ENCODE measurements at places on chromosomes 3 and 15.

DNA sequence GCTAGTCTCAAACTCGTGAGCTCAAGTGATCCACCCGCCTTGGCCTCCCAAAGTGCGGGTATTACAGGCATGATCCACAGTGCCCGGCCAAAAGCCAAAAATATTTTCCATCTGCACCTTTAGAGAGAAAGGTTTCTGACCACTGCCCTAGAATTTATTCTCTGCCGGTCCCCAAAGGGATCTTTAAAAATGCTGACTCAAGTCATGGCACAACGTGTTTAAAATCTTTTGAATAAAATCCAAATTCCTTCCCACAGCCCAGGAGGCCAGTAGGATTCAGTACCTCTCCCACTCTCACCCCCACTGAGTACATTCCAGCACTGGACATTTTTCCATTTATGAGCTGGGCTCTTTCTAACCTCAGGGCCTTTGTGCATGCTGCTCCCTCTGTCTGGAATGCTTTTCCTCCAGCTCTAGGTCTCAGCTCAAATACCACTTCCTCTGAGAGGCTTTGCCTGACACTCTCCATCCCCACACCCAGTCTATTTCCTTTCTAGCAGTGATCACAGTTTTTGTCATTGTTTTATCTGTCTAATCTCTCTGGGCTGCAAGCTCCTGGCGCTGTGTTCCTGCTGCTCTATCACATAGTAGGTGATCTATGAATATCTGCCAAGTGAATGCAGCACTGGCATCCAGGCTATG, 502.9 kb downstream of the SHQ1 start:
- DNase-seq, result no peak

- no peak for DNase-seq
Observed at GRCh38 chr3:47283591-47284364, 1.0 kb downstream of the KLHL18 start.

- no peak for DNase-seq
Observed at GRCh38 chr15:42060797-42061196, 33.6 kb downstream of the PLA2G4D start.

DNA sequence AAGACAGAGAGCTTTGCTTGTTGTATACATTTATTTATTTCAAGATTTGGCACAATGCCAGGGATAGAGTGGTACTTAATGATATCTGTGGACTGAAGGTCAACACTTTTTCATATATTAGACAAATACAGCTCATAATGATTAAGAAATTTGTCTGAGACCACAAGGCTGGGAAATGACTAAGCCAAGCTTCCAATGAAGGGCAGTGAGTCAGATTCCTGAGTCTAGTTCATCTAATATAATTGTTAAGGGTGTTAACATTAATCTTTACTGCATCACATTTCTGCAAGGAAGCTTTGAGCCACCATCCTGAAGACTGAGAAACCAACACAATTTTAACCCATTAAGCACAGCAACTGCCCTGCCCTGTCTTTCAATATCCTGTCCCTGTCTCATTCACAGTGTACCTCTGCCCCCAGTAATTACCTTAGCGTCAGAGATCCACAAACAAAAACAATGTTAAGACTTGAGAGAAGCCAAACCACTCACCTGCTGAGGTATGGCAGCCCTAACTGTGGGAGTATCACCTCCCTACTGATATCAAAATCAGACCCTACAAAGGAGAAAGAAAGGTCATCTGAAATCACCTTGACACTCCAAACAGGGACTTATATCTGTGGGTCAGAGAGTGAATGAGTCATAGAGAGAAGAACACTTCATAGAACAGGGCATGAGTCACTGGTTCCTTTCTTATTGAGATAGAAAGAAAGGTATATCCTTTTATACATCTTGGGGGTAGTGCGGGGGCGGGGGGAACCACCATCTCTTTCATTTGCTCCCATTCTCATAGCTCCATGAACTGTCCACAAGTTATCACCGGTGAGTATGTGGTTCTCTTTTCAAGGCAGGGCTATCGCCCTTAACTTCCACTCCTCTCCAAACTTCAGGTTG, 74.7 kb downstream of the MAGI1 start:
- DNase-seq, result no peak

GRCh38 chr3:94303897-94304296, 241.0 kb downstream of the NSUN3 start:
- no peak for DNase-seq

- DNase-seq, result no peak
Observed at GRCh38 chr3:99645277-99646106, 7.1 kb downstream of the COL8A1 start.

- no peak for DNase-seq
Observed at GRCh38 chr3:139762302-139762701, 84.5 kb upstream of the NMNAT3 start.

DNA sequence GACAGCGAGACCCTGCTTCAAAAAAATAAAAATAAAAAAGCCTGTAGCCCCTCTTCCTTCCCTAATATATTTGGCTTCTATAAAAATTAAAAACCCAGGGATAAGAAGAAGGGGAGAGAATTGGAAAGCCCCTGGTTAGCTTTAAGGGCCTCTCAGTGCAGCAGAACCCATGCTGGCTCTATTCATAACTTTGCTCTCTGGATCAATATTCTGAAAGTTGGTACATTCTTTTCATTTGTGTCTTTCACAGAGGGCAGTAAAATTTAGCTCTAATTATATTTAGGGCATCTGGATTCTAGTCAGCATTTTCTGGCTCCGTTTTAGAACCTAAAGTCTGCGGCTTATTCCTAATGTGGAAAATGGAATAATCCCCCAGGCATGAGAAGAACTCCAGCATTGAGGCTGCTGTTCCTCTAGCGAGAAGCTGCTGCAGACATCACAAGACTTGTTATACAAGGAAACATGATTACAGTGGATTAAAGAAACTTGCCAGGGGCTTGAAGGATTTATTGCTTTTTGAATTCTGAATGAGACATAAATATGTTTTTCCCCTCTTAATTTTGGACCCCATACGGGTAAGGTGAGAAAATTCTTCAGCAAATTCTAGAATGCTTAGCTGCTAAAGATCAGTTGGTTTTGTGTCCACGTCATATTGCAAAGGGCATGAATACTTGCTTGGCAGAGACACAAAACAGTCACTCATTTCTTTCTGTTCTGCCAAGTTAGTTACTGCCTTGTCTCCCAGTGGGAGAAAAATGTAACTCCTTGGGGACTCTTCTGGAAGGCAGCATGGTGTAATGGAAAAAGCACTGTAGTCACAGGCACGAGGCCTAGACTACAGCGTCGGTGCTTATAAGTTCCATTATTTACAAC, 177.7 kb downstream of the VGLL4 start:
- DNase-seq, result no peak

DNA sequence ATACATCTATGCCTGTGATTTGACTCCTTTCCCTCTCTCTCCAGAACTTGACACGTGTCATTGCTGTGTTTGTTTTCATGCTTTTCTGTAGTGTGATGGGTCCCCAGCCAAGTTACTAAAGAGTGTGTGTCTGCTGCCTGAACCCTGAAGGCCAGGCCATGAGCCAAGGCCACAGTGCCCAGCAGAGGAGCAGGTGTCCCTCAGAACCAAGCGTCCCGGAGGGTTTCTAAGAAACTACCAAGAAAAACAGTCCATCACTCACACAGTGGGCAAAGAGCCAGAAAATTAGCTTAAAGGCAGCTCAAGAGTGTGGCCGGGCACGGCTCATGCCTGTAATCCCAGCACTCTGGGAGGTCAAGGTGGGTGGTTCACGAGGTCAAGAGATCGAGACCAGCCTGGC, 35.2 kb downstream of the FBXO45 start:
- no peak for DNase-seq

- DNase-seq, result no peak
Observed at GRCh38 chr15:77620960-77621647, 11.6 kb downstream of the LINGO1 start.

DNA sequence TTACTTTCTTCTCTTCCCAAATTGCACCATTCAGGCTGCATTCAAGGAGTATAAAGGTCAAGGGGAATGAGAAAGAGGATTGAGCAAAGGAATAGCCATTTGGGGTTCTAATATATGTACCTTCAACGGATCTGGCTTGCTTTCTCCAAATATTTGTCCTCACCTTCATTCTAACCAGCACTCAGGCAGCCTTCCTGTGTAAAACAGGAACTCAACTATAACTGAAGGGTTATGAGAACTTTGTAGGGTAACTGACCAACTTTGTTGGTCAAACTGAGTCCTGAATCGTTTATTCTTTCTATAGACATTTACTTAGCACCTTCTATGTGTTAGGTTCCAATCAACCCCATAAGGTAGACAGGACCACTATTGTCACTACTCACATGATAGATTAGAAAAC, 5.1 kb upstream of the CPOX start:
- DNase-seq, result no peak

DNA sequence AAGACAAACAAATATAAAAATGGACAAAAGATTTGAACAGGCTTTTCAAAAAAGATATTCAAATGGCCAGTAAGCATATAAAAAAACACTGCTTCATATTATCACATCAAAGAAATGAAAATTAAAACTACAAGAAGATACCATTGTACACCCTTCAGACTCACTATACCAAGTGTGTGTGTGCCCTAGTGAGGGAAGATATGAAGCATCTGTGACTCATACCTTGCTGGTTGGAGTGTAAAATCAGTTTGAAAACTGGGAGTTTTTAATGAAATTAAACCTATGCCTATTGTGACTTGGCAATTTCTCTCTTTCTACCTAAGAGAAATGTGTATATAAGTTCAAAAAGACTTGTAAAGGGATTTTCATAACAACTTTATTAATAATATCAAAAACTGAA, 23.5 kb upstream of the SLC15A2 start:
- no peak for DNase-seq

DNA sequence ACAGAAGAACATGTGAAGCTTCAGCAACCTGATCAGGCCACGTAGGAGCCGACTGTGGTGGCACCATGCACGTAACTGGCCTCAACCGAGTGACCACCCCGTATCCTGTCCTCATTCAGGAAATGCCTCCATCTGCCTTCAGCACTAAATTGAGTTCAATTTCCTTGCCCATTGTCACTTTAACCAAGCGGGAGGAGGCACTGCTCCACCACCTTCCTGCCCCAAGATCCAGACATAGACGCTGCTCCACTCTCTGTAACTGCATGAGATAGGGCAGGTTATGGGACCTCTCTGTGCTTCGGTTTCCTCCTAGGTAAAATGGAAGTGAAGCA, 80.1 kb upstream of the POMGNT2 start:
- DNase-seq, result no peak

DNA sequence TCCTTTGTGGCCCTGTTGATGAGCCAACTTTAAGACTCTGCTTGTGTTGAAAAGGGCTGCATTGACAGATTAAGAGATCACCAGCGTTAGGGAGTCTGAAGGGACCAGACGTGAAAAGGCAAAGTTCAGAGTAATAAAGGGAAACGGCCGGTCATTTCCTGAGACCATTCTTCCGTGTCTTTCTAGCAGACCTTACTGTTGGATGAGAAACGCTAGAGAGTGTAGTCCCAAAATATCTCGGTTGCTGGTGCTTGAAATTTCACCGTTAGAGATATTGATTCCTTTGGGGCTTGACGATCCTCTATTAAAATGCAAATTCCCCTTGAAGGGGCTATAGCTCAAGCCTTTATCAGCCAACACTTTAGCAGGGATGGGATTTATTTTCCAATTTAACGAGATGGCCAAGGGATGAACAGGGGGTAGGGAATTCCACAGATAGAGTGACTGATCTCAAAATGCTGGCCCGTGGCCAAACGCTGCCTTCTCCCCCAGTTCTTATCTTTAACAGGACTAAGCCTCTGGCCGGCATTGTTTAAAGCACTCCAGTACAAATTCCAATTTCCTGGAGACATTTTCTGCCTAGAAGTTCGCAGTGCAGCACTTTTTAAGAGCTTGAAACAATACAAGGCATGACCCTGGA, 250.4 kb downstream of the TJP1 start:
- no peak for DNase-seq

DNA sequence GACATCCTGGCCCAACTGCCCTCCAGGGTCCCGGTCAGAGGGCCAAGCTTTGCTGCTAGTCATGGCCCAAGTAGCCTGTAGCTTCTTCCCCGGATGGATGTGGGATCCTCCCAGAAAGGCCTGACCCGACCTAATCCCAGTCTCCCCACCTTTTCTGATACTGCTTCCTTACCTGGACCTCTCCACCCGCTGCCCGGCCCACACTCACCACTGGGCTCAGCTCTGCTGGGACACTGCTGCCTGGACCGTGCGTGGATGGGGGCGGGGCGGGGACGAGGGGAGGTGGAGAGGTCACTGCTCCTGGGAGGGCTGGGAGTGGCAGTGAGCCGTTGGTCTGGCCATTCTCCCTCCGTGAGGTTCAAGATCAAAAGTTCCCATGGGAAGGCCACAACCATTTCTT, 40.3 kb upstream of the FURIN start:
- no peak for DNase-seq

DNA sequence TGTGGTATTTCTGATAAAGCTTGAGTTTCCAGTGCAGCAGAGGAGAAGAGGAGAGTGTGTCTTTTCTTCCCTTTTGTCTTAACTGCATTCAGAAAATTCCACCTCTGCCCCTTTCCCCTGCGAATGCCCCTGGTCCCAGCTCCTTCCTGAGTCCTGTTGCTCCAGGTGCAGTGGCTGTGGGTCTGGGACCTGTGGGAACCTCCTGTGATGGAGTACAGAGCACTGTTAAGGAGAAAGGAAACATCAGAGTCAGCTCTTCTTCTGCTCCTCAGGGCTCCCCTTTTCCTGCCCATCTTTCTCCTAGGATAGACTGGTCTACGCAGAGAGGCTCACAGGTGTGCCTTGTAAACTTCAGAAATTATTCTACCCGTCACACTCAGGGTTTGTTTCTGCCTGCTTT, 165.8 kb upstream of the ROPN1 start:
- no peak for DNase-seq

DNA sequence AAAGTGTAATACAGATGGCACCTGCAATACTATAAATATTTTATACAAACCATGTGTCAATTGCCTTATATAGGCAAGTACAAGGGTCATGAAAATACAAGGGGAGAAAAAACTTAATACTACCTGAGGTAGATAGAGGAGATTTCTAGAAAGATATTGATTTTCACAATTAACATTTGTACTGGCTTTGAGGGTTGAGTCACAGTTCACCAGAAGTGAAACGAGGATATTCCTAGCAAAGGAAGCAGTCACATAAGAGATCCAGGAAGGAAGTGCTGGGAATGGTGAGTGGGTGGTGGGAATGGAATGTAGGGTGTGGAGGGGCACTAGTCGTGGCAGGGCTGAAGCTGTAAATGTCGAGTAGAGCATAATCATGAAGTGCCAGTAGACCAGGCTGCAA, 108.7 kb downstream of the P2RY1 start:
- no peak for DNase-seq

- no peak for DNase-seq
Observed at GRCh38 chr3:79268422-79268821, 499.4 kb downstream of the ROBO1 start.

DNA sequence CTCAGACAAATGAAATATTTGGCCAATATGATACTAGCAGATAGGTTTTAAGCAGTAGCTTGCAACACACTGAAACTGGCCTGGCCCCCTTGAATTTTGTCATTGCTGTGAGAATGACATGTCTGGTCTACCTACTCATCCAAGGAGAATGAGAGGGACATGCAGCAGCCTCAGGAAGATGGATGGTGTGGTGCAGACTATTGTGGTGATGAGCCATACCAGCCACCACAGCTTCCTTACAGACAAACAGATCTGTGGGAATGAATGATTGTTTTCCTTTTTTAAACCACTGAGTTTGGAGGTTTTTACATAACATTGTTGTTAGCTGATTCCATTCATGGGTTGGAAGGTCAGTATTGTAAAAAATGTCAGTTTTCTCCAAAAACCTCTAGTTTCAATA, 133.7 kb upstream of the POU1F1 start:
- DNase-seq, result no peak

GRCh38 chr3:12317914-12318313, 29.0 kb downstream of the PPARG start:
- DNase-seq, result no peak

- DNase-seq, result no peak
Observed at GRCh38 chr3:73573204-73573603, 51.5 kb downstream of the PDZRN3 start.

Measured in NCI-H774 (cell line).